ENCODE measurements at places on chromosomes 6 and 20.

DNA sequence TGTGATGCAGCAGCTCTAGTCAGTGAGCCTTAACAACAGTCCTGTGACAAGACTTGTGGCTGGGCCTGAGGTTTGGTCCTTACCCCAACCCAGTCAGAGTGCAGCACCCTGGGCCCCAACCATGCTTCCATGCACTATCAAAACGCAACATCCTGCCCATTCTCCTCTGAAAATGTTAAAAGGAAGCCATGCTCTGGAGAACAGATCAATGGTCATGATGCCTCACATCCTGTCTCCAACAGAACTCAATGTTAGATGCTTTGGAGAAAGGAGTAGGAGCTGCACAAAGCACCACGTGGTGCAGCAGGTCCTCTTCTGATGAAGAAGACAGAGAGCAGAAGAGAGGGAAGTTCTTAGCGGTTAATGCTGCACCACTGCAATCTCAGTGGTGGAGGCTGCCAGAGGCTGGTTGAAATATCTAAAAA, 41.9 kb downstream of the TRAM2 start:
- no peak for DNase-seq

DNA sequence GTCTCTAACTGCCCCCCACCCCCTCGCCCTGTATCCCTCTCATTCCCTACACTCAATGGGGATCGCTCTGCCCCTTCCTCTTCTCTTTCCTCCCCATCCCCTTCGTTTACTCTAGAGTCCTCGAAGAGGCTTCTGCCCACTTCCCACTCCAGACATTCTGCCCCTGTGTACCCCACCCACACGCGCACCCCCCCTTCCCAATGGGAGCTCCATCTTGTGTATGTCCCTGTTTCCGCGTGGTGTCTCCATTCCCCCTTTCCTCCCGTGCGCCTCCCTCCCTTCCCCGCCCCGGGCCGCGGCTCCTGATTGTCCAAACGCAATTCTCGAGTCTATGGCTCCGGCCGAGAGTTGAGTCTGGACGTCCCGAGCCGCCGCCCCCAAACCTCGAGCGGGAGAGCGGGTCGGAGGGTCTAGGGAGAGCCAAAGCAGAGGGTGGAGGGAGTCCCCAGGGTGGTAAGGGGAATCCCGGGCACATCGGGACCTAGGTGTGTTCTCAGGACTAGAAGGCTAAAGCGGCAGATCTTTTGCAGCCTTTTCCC, 679 bp upstream of the RING1 start:
- peak; percentile 77 for DNase-seq

DNA sequence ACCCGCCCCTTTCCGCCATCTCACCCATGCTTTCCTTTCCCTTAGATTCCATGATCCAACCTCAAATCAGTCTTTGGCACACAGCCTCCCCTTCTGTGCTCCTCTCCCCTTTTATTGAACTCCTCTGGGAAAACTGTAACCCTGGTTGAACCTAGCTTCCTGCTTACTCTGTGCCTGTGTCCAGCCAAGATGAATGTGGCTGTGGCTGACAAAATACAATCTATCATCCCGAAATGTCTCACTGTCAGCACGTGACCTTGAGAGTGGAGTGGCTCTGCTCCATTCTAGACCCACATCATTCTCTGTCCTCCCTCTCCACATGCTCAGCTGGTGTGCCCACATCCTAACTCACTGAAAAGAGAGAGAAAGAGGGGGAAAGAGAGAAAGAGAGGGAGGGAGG, 11.0 kb downstream of the NCR2 start:
- DNase-seq: no peak

GRCh38 chr20:63775096-63775978, 35.8 kb downstream of the SLC2A4RG start:
- DNase-seq: peak; percentile 87

DNA sequence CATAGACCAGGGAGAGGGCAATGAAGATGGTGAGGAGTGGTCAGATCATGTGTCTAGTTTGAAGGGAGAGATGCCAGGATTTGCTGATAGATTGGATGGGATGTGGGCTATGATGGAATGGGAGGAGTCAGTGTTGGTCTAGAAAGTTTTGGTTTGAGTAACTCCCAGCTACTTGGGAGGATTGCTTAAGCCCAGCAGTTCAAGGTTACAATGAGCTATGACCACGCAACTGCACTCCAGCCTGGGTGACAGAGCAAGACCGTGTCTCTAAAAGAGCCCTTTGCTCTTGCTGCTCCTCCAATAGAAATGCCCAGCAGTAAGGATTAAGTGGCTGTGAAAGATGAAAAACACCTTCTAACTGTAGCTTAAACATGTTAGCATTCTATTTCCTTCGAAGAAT, 18.2 kb upstream of the LAMP5 start:
- DNase-seq: no peak

DNA sequence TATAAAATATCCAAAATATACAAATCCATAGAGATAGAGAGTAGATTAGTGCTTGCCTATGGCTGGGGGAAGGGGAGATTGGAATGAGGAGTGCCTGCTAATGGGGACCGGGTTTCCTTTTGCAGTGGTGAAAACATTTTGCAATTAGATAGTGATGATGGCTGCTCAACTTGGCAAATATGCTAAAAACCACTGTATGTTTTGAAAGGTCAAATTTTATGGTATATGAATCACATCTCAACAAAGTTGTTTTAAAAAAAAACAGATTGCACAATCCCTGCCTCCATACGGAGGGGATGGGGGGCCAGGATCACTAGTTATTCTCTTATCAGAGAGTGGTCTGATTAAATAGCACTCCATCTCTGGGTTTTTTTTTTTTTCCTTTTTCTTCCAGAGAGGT, 76.9 kb upstream of the RIPOR2 start:
- DNase-seq: peak; percentile 36

DNA sequence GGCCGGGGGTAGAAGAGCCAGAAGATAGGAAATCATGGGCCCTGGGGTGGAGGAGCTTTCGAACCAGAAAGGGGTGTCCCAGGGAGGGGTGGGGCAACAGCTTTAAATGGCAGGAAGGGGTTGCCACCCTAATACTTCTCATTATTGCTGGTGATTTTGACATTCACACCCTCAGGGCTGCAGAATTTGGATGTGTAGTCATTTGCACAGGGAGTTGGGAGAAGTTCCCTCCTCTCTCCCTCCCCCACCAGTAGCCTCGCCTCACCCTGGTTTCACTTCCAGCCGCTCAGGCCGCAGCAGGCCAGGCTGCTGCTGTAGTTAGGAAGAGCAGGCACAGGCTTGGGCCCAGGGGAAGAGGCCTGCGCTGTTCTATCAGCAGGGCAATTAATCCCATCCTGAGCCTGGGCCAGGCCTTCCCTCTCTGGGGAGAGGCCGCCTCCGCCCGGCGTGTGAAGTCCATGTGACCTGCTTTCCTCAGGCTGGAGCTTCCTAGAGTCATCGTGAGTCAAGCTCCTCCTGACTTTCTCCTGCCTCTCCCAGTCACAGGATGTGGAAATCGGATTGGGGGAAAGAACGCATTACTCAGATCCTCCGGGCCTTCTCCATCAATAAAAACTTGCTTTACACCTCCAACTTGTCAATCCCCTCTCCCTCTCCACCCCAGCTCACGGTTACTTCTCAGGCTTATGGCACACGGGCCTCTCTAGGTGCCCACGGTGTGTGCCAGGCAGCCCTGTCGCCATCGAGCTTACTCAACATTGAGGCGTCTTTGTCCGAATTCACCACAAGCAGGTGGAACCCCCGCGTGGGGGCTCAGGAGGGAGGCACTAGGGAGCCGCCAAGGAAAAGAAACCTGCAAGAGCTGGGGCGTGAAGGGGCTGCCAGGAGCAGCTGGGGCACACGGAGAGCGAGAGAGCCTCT, 7.8 kb downstream of the ADTRP start:
- peak; percentile 95 for DNase-seq

- no peak for DNase-seq
Measured at GRCh38 chr20:63176427-63177133, 39.4 kb downstream of the YTHDF1 start.

- DNase-seq: no peak
Measured at GRCh38 chr6:79780881-79781280, 149.8 kb downstream of the SH3BGRL2 start.

DNA sequence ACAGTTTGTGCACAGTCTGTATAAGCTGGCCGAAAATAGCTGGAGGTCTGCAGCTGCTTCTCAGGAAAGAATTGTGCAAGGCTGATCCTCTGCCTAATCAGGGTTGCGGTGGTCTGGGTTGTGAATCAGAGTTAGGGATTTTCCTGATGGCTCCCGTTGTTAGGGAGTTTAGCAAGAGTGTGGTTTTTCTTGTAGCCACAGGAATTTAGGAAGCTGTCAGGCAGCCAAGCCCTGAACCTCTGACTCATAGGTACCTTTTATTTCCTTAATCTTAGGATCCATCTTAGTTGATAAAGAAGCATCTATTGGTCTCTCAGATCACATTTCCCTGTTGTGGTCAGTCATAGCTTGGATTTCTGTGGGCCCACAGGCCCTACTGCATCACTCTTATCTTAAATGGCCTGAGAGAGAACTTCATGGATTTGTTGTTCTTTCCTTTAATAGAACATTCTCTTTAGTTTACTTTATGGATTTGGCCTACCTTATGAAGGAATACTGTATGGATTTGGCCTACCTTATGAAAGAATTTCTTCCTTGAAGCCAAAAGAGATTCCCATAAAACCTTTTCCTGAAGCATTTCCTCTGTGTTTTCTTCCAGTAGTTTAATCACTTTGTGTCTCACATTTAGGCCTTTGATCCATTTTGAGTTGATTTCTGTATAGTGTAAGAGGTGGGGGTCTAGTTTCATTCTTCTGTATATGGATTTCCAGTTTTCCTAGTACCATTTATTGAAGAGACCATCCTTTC, 10.3 kb downstream of the KIF25 start:
- peak; percentile 90 for DNase-seq

DNA sequence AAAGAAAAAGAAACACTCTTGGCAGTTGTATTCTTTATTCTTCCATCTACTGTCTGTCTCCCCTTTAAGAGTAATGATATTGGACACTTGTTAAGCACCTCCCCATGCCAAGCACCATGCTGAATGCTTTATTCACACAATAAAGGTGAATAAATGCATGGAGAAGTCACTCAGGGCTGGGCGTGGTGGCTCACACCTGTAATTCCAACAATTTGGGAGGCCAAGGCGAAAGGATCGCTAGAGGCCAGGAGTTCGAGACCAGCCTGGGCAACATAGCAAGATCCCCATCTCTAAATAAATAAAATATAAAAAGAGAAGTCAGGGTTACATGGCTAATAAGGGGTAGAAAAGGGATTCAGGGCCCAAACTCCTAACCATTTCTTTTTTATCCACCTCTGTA, 32.1 kb downstream of the CEP250 start:
- DNase-seq: no peak
